ENCODE measurements at places on chromosomes 12 and 14. TPM values are rescaled to one million over a fixed set of nuclear protein-coding genes. Genes with fewer than 3 reads are reported as not detected.

DNA sequence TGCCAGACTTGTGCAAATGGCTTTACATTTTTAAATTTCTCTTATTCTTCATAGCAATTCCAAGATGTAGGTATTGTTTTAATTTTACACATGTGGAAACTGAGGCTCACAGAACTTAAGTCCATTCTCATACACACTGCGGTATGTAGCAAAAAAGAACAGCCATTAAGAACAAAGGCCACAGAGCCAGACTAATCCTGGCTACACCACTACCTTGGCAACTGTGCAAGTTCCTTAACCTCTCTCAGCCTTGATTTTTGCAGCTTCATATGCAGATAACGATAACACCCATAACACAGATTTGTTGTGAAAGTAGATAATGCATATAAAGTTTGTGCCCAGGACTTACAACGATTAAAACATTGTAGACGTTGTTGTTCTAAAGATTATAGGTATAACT is 81.1 kb downstream of the ABCC9 start:
- no peak overlapping the region for H3K27ac ChIP-seq
- H3K36me3 ChIP-seq, result no peaks in the 10 kb centered on the region
- no peaks in the 10 kb centered on the region for H3K27me3 ChIP-seq
- H3K4me1 ChIP-seq, result no peaks in the 10 kb centered on the region
- no peak for DNase-seq
- no peak overlapping the region for H3K4me3 ChIP-seq

COCH gene
- total RNA-seq, result 22.4 TPM

DNA sequence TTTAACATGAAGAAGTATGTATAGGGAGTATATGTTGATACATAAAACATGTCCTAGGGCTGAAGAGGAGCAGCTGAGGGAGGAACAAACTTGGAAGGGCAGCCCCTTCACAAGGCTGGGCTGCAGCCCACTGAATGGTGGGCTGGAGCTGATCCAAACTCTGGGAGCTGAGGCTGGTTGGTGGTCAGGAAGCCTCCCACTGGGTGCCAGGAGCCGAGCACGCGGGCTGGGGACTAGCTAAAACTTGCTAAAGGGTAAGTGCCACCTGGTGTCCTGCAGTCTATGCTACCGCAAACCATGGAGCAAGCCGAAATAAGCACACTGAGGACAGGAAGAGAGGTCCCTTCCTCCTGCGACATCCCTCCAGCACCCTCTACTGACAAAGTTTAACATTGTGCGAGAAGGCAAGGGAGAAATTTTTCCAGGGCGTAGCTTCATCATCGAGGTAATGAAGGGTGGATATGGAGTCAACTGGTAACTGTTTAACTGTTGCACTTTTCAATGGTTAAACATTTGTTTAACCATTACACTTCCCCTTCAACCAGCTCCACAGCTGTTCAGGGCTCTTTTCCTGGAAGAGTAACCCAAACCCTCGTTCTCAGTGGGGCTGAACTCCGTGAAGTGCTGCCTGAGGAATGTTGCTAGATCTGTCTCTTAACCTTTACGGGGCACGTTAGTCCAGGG is 42.2 kb downstream of the EGLN3 start:
- no peaks in the 10 kb centered on the region for H3K27me3 ChIP-seq
- H3K27ac ChIP-seq, result no peak overlapping the region
- no peaks in the 10 kb centered on the region for H3K36me3 ChIP-seq
- H3K4me3 ChIP-seq, result no peak overlapping the region
- DNase-seq, result no peak
- no peaks in the 10 kb centered on the region for H3K4me1 ChIP-seq

- no peaks in the 10 kb centered on the region for H3K27me3 ChIP-seq
- H3K36me3 ChIP-seq, result peaks cover 44% of the 10 kb centered on the region
These were observed 4.5 kb upstream of the REM2 start for GRCh38 chr14:22878271-22879246.

DNA sequence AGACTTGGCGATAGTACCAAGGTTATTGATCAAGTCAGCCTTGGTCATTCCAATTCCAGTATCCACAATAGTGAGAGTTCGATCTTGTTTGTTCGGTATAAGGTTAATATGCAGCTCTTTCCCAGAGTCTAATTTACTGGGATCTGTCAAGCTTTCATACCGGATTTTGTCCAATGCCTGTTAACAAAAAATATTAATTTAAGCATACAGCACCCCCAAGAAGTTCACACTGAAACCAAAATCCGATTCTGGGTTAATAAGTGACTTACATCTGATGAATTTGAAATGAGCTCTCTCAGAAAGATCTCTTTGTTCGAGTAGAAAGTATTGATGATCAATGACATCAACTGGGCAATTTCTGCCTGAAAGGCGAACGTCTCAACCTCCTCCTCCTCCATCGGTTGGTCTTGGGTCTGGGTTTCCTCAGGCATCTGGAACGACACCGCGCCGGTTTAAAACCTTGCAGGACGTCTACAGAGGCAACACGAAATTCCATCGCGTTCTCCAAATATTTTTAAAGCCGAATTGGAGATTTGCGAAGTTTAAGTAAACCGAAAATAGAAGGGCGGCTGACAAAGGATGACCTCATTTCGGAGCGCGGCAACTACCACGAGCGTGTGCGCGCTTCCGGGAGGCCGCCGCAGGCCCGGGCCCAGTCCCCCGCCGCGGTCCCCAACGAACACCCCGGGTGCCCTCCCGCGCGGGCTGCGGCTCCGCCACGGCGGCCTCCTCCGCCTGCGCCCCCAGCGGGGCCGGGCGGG is 716 bp downstream of the HSP90AA1 start:
- H3K4me1 ChIP-seq, result peaks cover 29% of the 10 kb centered on the region
- no peak for DNase-seq
- peak overlapping the region; percentile 72 for H3K4me3 ChIP-seq
- H3K27ac ChIP-seq, result peak overlapping the region; percentile 92

PTGER2 gene
- total RNA-seq, result 3.6 TPM

All from spinal cord (tissue), 10 donors.